ENCODE measurements at places on chromosomes 5 and 9.
A peak's percentile ranks its signal among the peaks of the same experiment; 100 is the strongest.

GRCh38 chr5:33824516-33825195 is 67.1 kb downstream of the ADAMTS12 start:
- H3K27ac ChIP-seq = no peak overlapping the region
- no peaks in the 10 kb centered on the region for H3K27me3 ChIP-seq
- peaks cover 14% of the 10 kb centered on the region for H3K4me1 ChIP-seq
- no peaks in the 10 kb centered on the region for H3K36me3 ChIP-seq

- H3K4me3 ChIP-seq = no peak overlapping the region
- peaks cover 12% of the 10 kb centered on the region for H3K27me3 ChIP-seq
- DNase-seq = no peak
- no peak overlapping the region for H3K27ac ChIP-seq
These were observed 121.2 kb upstream of the MAP1B start for GRCh38 chr5:71986101-71986500.

DNA sequence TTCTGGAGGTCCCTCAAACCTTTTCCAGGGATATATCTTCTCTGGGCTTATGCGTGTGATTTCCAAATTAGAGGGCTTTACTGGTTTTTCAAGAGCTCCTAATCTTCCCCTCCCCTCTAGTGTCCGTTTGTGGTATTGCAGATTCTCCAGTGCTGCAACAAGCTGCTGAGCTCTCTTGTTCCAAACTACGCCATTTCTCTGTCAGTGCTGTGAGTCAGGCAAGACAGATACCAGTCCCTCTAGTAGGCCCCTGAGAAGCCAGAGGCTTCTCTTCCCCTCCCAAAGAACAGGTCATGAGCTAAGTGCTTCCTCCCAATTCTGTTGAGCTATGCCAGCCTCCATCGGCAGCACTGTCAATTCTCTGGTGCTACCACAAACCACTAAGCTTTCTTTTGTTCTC is 149.5 kb downstream of the FANCC start:
- DNase-seq = peak; percentile 82
- no peaks in the 10 kb centered on the region for H3K36me3 ChIP-seq
- no peaks in the 10 kb centered on the region for H3K27me3 ChIP-seq
- H3K4me1 ChIP-seq = peaks cover 16% of the 10 kb centered on the region

DNA sequence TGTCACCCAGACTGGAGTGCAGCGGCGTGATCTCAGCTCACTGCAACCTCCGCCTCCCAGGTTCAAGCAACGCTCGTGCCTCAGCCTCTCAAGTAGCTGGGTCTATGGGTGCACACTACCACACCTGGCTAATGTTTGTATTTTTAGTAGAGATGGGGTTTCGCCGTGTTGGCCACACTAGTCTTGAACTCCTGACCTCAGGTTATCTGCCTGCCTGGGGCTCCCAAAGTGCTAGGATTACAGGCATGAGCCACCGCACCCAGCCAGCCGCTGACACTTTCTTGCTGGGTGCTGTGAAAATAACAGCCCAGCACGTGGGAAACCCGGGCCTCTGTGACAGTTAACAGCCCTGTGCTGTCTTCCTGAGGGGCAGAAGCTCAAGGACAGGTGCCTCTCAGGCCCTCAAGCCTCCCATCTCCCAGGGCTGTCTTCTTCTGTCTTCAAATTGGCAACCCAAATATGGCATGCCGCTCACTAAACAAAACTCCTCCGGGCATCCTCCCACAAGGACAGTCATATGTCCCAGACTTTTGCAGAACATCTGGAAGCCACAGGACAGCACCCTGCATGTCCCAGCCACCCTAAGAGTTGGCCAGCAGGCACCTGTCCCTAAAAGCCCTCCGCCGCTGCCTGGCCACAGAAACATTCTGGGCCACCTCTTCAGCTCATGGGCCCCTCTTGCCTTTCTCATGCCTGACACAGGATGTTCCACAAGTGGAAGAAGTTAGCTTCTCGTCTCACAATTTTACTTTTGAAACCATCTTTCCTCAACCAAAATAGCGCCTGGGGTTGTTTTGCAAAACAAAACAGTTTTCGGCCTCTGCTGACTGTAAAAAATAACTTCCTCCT is 233.6 kb downstream of the SYK start:
- no peak for DNase-seq
- no peaks in the 10 kb centered on the region for H3K36me3 ChIP-seq
- no peak overlapping the region for H3K27ac ChIP-seq
- H3K4me1 ChIP-seq = peaks cover 17% of the 10 kb centered on the region
- no peak overlapping the region for H3K4me3 ChIP-seq

- no peak overlapping the region for H3K4me3 ChIP-seq
- H3K36me3 ChIP-seq = no peaks in the 10 kb centered on the region
- no peak overlapping the region for H3K27ac ChIP-seq
These were observed 692.4 kb upstream of the DMAC1 start for GRCh38 chr9:8492024-8492423.

DNA sequence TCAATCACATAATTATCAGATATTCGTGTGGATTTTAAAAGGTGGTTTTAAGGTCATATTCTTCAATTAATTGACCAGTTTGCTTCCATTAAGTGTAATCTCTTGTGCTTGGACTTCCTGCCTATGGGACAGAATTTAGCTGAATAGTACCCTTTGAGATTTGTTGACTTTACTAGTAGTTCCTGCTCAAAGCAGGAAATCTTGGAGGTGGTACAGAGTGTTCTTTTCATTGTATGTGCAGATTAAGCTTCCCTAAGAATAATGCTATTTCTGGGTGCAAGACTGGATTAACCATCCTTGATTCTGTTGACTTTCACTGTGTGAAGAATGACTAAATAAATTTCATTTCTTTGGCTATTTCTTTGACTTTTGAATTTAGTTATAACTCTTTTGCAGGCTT is 45.4 kb upstream of the ELL2 start:
- H3K4me1 ChIP-seq = no peaks in the 10 kb centered on the region
- H3K27me3 ChIP-seq = no peaks in the 10 kb centered on the region
- no peaks in the 10 kb centered on the region for H3K36me3 ChIP-seq
- H3K27ac ChIP-seq = no peak overlapping the region

- DNase-seq = no peak
- H3K27me3 ChIP-seq = no peaks in the 10 kb centered on the region
- peaks cover 15% of the 10 kb centered on the region for H3K4me1 ChIP-seq
- no peak overlapping the region for H3K4me3 ChIP-seq
These were observed 56.8 kb downstream of the PTPDC1 start for GRCh38 chr9:94140791-94141790.

DNA sequence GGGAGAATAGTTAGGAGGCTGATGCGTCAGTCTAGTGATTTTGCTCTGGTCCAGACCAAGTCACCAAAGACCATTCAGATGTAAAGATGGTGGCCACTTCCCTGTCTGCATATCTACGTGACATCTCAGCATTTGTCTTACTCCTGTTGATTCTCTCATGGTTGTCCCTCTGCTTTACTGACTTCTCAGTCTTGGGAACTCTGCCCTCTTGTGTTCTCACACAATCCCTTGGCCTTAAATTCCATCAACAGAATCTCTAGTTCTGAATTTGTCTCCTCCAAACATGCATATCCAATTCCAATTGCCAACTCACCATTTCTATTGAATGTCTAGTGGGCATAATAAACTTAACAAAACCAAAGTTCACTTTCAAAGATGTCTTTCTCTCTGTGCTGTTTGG is 147.8 kb downstream of the SLC24A2 start:
- no peak overlapping the region for H3K4me3 ChIP-seq
- H3K27ac ChIP-seq = no peak overlapping the region
- no peak for DNase-seq

DNA sequence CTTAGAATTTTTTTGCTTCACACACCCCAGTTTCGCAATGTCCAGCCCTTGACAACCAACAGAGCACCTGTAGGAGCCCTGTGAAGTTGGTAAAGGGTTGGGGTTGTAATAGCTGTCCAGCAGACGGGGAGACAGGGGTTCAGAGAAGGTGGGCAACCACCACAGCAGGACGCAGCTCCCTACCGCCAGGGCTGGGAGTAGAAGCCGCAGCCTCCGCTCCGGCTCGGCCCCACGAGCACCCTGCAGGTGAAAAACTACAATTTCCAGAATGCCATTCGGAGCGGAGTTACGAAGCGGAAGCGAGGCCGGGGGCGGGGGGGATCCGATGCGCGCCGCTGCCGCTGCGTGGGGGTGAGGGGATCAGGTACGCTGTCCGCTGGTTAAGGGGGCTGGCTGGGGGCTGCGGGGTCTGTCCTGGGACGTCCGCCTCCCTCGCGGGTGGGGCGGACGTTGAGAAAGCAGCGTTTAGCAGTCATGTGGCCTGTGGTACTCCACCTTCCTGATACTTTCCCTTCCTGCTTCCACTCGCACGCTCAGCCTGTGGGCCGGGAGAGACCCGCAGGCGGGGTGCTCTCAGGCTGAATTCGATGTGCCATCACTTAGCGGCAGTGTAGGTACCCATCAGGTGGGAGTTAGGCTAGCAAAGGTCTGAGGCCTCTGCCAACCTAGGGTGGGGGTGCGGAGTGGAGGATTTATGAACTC is at the start of gene TRMT10B:
Gene TRMT10B (plus strand): TSS at position 317 of the 702 bp plus-strand sequence. CDS start 8,127 bp downstream, outside the sequence.
- no peaks in the 10 kb centered on the region for H3K36me3 ChIP-seq
- peak within 1 kb of the TSS; percentile 69 for H3K27ac ChIP-seq
- peak; percentile 82 for DNase-seq
- peaks cover 10% of the 10 kb centered on the region for H3K4me1 ChIP-seq
- peak within 1 kb of the TSS; percentile 66 for H3K4me3 ChIP-seq

GRCh38 chr9:68925175-68925574 is 88.7 kb downstream of the PRKACG start:
- no peak overlapping the region for H3K27ac ChIP-seq
- no peaks in the 10 kb centered on the region for H3K36me3 ChIP-seq

GRCh38 chr9:132548751-132549640 is 33.4 kb upstream of the BARHL1 start:
- DNase-seq = no peak
- H3K27ac ChIP-seq = peak overlapping the region; percentile 45
- H3K4me3 ChIP-seq = no peak overlapping the region
- H3K36me3 ChIP-seq = no peaks in the 10 kb centered on the region
- no peaks in the 10 kb centered on the region for H3K27me3 ChIP-seq

DNA sequence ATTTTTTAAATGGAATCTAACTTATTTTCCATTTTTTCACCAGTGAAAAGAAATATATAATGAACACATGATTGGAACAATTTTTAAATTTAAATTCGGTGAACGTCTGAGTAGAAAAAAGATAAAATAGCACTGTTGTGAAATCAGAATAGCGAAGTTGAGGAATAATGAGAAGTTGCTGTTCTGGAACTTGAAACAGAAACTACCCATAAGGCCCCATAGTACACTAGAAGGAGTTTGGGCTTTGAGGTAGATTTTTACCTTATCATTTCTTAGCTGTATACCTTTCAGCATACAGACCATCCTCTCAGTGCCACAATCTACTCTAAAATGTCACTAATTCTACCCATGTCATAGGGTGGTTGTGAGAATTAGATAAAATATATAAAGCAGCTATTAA is 35.1 kb downstream of the TDRD7 start:
- H3K27me3 ChIP-seq = no peaks in the 10 kb centered on the region
- no peak for DNase-seq
- no peaks in the 10 kb centered on the region for H3K36me3 ChIP-seq

DNA sequence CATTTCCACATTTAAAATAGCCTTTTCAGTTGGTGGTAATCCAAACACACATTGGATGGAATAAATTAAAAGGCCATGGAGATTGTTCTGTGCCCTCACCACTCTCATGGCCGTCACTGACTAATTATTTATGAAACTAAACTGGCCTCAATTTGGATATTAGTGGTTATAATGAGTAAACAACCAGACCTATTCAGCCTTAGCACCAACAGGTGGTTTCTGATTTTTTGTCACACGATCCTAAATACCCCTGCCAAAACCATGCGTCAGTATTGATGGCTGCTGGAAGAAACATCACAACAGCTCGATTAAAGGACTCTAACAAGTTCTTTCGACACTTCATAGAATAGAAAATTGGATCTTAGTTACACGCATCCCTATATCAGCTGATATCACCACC is 276.0 kb upstream of the DAP start:
- no peak overlapping the region for H3K4me3 ChIP-seq
- DNase-seq = no peak
- H3K4me1 ChIP-seq = no peaks in the 10 kb centered on the region
- H3K27me3 ChIP-seq = no peaks in the 10 kb centered on the region
- H3K27ac ChIP-seq = no peak overlapping the region

- no peaks in the 10 kb centered on the region for H3K4me1 ChIP-seq
- H3K4me3 ChIP-seq = no peak overlapping the region
- H3K36me3 ChIP-seq = no peaks in the 10 kb centered on the region
- H3K27me3 ChIP-seq = no peaks in the 10 kb centered on the region
These were observed 115.7 kb upstream of the C9orf72 start for GRCh38 chr9:27688954-27689353.

DNA sequence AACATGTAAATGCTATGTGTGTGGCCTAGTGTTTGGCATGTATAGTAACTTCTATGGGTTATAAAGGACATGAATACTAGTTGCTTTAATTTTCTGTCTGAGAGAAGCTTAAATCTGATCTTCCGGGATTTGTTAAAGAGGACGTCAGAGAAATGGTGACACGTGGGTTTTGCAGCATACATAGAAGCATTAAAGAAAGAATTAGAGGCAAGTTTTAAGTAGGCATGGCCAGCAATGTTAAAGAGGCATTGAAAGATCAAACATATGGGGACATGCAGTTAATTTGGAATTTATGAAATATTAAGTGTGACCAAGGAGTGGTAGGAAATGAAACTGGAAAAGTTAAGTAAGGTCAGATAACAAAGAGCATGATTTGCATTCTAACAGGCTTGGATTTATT is 311.4 kb upstream of the RIOK2 start:
- no peak overlapping the region for H3K4me3 ChIP-seq
- H3K27me3 ChIP-seq = no peaks in the 10 kb centered on the region
- DNase-seq = no peak
- H3K4me1 ChIP-seq = no peaks in the 10 kb centered on the region

DNA sequence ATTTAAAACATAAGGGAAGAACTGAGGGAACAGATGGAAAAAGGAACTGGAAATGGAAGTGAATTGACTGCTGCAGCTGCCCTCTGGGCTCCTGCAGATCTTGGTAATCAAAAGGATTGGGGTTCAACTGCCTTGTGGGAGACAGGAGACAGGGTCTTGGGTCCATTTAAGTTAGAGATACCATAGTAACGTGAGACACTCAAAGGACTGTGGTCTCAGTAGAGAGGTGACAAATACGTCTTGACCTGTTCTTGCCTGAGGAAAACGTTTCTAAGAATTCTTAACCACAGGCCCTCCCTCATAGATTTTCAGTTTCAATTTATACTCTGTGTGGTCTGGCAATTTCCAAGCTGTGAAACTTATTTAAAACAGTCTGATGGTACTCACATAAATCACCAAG is 100.8 kb upstream of the DHFR start:
- DNase-seq = no peak
- no peaks in the 10 kb centered on the region for H3K4me1 ChIP-seq
- no peaks in the 10 kb centered on the region for H3K36me3 ChIP-seq
- H3K4me3 ChIP-seq = no peak overlapping the region
- no peaks in the 10 kb centered on the region for H3K27me3 ChIP-seq

- peak overlapping the region; percentile 97 for H3K4me3 ChIP-seq
- peaks cover 51% of the 10 kb centered on the region for H3K4me1 ChIP-seq
- DNase-seq = no peak
- no peaks in the 10 kb centered on the region for H3K27me3 ChIP-seq
- H3K36me3 ChIP-seq = peaks cover 10% of the 10 kb centered on the region
These were observed 2.4 kb downstream of the MAP1B start for GRCh38 chr5:72109625-72110024.

Measured in endothelial cell of umbilical vein (primary cell).